ENCODE measurements at places on chromosomes 4 and X.

DNA sequence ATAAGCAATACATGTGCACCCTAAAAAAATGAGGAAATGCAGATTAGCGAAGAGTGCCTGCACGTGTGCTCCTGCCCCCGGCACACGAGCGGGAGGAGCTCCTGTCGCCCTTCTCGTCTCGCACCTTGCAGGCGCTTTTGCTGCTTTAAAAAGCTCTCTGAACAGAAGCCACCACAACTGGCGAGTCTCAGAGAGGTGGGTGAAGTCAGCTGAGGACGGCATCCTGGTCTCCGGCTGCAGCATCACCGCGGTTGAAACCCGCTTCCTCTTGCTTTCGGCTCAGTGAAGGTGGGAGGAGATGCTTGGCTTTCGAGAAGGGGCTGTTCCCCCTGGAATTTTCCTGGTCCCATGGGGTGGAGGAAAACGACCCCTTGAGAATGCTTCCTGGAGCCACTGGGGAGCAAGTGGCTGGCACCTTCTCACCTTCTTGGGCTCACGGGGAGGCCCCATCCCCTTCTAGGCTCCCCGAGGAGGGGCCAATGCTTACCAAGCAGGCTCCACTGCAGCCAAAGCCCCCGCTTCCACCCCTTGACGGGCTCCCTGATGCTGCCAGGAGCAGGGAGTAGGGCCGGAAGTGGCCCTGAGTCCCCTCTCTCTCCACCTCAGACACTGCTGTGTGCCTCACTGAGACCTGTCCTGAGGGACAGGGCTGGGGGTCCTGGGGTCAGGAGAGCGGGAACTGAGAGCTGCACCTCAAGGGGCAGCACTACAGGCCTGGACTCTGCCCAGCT lies 29.2 kb upstream of the MXD4 start:
- no peak for DNase-seq

DNA sequence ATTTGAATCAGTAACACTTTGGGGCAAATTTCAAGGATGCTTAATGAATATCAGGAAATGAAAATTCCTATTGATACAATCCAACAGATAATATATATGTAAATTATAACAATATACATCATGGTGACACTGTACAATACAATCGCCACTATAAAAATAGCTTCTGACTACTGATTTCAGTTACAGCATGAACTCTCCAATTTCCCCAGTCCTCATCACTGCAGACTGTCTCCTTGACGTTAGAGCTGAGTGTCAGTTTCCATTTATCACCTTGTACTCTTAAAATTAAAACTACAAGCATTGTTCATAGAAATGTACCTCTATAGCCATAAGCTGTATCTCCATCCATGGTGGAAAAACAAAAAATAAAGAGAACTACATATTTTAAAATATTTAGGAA lies 23.4 kb downstream of the TBC1D9 start:
- DNase-seq: no peak

DNA sequence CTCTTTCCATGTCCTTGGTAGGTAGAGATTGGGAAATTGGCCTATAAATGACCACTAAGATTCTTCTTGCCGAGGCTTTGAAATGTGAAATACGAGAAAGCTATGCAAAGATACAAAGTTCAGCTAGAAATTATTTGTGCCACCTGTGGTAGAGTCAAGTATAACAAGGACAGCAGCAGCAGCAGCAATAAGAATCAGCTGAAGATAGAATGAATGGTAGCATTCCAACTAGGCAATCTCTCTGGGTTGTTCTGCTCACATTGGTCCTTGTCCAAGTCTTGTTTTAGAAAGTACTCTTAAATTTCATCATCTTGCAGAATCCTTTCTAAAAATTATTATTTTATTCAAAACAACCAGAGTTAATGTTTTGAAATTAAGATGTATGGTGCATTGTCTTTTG lies 67.8 kb upstream of the PCDH10 start:
- no peak for DNase-seq

DNA sequence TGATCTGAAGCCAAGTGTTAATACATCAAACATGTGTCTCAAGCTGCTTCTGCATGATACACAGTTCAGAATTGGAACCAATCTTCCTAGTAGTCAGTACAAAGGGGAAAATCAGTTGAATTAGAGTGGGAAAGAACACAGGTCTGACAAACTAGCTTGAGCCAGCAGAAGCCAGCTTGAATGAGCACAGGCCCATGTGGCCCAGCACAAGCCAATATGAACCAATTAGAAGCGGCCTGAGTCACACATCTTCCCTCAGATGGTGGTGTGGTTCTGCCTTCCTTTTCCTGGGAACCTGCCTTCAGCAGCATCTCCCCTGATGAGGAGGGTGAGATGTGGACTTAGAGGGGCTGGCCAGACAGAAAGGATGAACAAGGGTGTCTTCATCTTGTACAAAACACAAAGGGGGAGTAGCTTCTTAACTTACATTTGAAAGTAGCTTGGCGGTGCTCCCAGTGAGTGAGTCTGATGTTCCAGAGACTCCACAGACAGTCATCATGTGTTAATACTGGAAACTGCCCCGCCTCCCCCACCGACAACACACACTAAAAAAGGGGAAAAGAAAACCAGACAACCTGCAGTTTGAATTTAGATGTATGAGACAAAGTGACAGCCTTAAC lies 72.0 kb downstream of the FRMPD4 start:
- DNase-seq: no peak

- no peak for DNase-seq
Observed at GRCh38 chrX:23656684-23657083, 10.6 kb upstream of the PRDX4 start.

DNA sequence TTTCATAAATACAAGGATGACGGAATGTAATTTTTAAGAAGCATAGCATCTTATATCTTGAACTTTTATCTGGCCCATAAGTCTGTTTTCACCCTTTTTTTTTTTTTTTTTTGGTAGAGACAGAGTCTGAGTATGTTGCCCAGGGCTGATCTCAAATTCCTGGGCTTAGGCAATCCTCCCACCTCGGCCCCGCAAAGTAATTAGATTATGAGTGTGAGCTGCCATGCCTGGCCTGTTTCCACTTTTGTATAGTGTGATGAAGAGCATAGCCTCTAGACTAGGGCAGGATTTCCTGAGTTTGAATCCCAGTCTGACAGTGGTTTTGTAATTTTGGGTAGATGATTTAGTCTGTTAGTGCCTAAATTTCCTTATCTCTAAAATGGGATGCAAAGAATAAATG lies 11.0 kb downstream of the STIM2 start:
- no peak for DNase-seq

DNA sequence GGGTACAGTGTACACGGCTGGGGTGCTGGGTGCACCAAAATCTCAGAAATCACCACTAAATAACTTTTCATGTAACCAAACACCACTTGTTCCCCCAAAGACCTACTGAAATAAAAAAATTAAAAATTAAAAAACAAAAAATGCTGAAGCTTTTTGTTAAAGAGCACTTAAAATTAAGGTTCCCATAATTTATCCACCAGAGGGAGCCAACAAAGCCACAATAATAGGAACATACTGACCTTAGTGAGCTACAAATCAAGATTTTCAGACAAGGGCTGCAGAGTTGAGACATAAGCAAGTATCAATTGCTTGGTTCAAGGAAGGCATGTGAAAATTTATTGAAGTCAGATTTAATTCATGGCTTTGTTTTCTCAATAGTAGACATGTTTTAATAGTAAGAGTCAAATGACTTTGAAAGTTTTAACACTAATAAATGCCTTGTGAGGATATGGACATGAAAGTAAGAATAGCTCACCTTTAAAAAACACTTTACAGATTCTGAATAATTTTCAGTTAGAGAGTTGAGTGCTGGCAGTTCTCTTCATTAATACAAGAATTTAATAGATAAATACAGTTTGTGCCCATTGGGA lies 43.0 kb upstream of the SCOC start:
- DNase-seq: no peak

- DNase-seq: no peak
Observed at GRCh38 chrX:28278251-28278650, 297.0 kb upstream of the DCAF8L1 start.

DNA sequence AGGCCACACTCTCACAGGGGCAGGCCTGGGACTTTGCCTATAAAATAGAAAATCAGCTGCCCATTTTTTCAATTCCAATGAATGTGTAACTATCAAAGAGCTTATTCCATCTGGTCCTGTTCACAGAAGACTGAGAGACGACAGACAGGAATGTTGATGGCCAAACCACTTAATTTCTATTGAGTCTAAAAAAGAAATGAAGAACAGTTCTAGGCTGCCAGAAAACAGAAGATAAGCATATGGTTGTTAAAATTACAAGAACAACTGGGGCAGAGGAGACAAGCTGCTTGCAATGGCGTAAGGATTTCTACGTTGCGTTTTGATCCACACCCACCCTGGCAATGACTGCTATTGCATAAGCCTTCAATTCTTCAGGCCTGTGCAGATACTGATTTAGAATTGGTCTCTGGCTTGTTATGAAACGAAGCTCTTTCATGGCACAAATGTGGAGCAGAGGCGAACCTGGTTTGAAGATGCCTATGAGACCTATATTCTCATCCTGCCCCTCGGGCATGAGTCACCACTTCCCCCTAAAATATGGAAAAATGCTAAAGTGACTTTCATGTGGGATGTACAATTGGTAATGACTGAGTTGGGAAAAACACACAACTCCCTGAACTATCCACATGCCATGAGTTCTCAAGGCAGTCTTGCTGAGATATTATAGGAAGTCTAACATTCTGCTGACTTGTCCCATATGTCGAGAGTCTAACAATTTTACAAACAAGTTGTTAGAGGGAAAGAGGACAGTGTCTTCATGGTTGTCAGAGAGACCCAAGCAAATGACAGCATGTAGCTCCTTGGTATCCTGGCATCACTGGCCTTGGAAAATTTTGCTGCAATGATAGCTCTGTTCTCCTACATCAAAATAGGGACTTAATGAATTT lies 37.9 kb upstream of the SORBS2 start:
- DNase-seq: no peak

GRCh38 chr4:32133141-32133540 lies 1413.0 kb downstream of the PCDH7 start:
- DNase-seq: no peak

- DNase-seq: no peak
Observed at GRCh38 chr4:1349359-1350168, 2.6 kb downstream of the UVSSA start.

DNA sequence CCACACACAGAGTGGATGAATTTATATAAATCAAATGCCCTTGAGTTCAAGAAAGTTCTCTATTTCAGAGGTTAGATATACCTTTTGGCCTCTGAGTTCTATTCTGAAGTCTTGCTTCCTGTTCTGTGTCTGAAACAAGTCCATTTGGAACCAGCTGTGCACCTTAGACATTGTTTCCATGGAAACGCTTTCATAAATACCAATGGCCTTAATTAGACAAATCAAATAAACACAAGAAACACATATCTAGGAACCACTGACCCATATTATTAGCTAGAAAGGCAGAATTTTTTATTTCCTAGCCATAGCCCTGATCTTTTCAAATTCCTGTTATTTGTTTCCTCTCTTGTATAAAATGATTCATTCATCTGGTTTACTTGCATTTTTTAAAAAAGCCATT lies 8.4 kb upstream of the C4orf54 start:
- DNase-seq: no peak

DNA sequence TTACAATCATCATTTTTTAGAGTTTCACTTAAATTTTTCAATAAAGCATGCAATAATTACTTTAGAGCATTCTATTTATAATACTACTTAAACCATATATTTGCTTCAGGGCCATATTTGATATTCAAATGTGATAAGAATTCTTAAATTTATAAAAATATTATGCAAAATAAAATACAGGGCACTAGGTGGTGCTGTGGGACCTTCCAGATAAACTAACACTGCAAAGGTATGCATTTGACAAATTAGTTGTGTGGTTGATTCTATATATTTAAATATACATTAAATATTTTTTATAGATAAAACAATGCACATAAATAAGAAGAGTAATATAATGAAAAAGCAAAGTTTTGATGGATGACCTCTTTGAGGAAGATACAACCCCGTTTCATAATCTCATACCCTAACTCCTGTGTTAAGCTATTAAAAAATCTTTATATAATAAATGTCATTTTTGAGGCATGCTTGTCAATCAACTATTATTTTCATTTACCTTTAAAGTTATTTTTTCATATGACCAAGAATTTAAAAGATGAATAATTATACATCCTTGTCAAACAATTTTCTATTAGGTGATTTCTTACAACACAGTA lies 128.4 kb downstream of the REELD1 start:
- no peak for DNase-seq

GRCh38 chrX:39202641-39203040 lies 401.4 kb downstream of the MID1IP1 start:
- no peak for DNase-seq

- DNase-seq: no peak
Observed at GRCh38 chr4:177032341-177032740, 239.6 kb upstream of the VEGFC start.

- DNase-seq: no peak
Observed at GRCh38 chr4:58042176-58042575, 932.0 kb upstream of the IGFBP7 start.

- no peak for DNase-seq
Observed at GRCh38 chrX:17547658-17548057, 172.7 kb downstream of the NHS start.

GRCh38 chr4:52904421-52904820 lies 42.3 kb downstream of the RASL11B start:
- no peak for DNase-seq

GRCh38 chr4:1239950-1240307 lies 9.0 kb downstream of the CTBP1 start:
- DNase-seq: no peak

DNA sequence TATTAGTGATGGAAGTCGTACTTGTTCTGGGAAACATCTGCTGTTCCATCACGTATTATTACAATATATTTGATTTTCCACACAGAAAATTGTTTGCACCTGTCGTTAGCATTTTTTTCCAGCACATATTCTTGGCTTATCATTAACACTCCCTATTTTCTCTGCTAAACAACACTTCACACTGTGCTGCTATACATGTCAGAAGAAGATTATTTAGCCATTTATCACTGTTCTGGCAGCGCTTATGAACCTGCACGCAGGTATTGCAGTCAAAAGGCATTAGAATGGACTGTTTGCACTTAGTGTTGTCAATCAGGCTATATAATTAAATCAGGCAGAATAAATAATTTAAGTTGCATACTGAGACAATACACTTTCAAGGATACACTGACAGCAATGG lies 218.6 kb downstream of the CHM start:
- no peak for DNase-seq

- no peak for DNase-seq
Observed at GRCh38 chr4:52366621-52367020, 292.5 kb downstream of the USP46 start.

GRCh38 chr4:134708616-134709015 lies 507.0 kb upstream of the PABPC4L start:
- no peak for DNase-seq

GRCh38 chrX:106774981-106775380 lies 27.5 kb upstream of the TBC1D8B start:
- DNase-seq: no peak

GRCh38 chrX:48470110-48470832 lies at the start of gene SLC38A5:
Gene SLC38A5 (minus strand): TSS chrX:48470260. CDS start chrX:48467924, 2,336 bp downstream.
- DNase-seq: no peak

- no peak for DNase-seq
Observed at GRCh38 chrX:28058901-28059300, 77.7 kb upstream of the DCAF8L1 start.

GRCh38 chrX:100408713-100409609 lies 1.1 kb downstream of the PCDH19 start:
- DNase-seq: no peak

- no peak for DNase-seq
Observed at GRCh38 chr4:8656185-8656517, 63.6 kb downstream of the CPZ start.

GRCh38 chr4:169649545-169650226 lies 29.3 kb downstream of the CLCN3 start:
- DNase-seq: no peak

GRCh38 chr4:7089213-7089986 lies 21.5 kb upstream of the GRPEL1 start:
- no peak for DNase-seq

- DNase-seq: no peak
Observed at GRCh38 chr4:112515198-112516065, 548 bp downstream of the NEUROG2 start.
